ENCODE measurements at places on chromosomes 2 and 18. TPM values are rescaled to one million over a fixed set of nuclear protein-coding genes. Genes with fewer than 3 reads are reported as not detected.

The C2orf80 gene
- 42.4 TPM for total RNA-seq

The ERBB4 gene
- total RNA-seq: 83.4 TPM

The CNOT11 gene
- total RNA-seq: 29.5 TPM

The MEP1B gene
- 0.25 TPM for total RNA-seq

The SATB2 gene
- total RNA-seq: 188 TPM

The SPHKAP gene
- total RNA-seq: 9.0 TPM

The ADCYAP1 gene
- total RNA-seq: 11.0 TPM

The KCNJ13 gene
- total RNA-seq: 1.7 TPM

The OR6B2 gene
- not detected for total RNA-seq

The SCTR gene
- total RNA-seq: not detected

The SLC9A4 gene
- 0.36 TPM for total RNA-seq

The REG1B gene
- not detected for total RNA-seq

The GCA gene
- total RNA-seq: 28.5 TPM

The FIGN gene
- 12.9 TPM for total RNA-seq

The SLC19A3 gene
- total RNA-seq: 8.1 TPM

The POTEI gene
- not detected for total RNA-seq

The CD226 gene
- total RNA-seq: 2.0 TPM

The G6PC2 gene
- total RNA-seq: not detected

The ALPG gene
- total RNA-seq: not detected

The TRMT61B gene
- total RNA-seq: 18.4 TPM

The LYPD1 gene
- 9.8 TPM for total RNA-seq

The EFEMP1 gene
- 32.9 TPM for total RNA-seq

The ZNF804A gene
- total RNA-seq: 4.8 TPM

The SIX2 gene
- 0.44 TPM for total RNA-seq

The EPB41L3 gene
- 122 TPM for total RNA-seq

The KCNF1 gene
- total RNA-seq: 41.1 TPM

The PAX8 gene
- 0.41 TPM for total RNA-seq

The NOL4 gene
- 69.1 TPM for total RNA-seq

The CNTNAP5 gene
- 71.5 TPM for total RNA-seq

The RFTN2 gene
- total RNA-seq: 61.1 TPM

The PASK gene
- 28.5 TPM for total RNA-seq

The HAAO gene
- 2.8 TPM for total RNA-seq

The PJVK gene
- total RNA-seq: 6.0 TPM

The DCC gene
- total RNA-seq: 39.3 TPM

The FAP gene
- total RNA-seq: 9.2 TPM
